ENCODE measurements at places on chromosomes 1 and 21.

- DNase-seq: no peak
Observed at GRCh38 chr1:199151634-199152425, 513.0 kb downstream of the PTPRC start.

DNA sequence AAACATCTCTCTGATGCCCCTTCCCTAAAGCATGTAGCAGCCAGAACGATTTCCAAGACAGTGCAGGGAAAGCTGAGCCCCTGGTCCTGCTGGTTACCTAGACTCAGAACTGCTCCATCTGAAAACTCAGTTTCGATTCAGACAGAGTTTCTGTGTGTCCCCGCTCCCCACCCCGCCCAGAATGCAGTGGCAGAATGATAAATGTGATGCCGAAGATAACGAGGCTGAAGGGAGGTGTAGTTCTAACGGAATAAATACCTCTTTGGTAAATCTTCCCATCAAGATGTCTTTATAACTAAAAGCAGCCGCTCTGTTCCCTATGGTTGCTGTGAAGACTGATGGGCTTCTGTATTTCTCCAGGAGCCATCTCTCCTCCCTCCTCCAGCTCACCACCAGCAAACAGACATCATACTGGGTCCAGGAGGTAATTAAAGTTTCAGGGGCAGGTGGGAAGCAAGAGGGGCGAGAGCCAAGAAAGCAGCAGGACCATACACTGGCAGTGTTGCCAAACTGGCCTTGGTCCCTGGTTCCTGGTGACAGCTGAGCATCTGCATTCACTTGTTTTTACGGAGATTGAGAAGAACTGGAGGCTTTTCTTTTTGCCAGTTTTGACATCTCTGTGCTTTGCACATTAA lies 76.9 kb downstream of the DDX20 start:
- DNase-seq: no peak

GRCh38 chr1:119275145-119276134 lies 93.1 kb upstream of the HAO2 start:
- DNase-seq: peak; percentile 13

DNA sequence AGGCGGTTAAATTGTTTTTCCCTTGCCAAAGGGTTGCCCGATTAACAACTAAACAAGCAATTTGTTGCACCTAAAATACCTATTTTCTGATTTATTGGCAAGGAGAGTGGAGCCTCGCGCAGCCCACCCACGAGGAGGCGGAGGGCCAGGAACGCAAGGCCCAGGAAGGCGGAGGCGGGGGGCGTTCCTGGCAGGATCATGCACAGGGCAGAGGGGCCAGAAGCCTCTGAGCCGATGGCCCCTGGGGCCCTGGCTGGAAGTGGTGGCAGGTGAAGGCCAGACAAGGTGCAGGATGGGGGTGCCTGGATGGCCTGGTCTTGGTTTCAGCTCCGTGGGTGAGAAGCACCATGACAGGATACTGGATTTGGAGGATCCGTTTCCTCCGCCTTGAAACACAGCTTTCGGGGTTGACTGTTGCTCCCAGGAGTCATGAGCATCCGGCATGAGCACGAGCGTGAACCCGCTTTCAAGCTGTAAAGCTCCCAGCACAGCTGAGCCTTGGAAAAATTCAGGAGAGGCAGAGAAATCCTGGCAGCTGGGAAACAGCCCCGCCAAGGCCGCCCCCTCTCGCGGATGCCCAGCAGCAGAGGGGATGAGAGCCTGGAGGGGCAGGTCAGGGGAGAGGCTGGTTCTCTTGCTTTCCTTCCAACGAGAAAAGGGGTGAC lies 35.0 kb downstream of the AJAP1 start:
- DNase-seq: no peak

DNA sequence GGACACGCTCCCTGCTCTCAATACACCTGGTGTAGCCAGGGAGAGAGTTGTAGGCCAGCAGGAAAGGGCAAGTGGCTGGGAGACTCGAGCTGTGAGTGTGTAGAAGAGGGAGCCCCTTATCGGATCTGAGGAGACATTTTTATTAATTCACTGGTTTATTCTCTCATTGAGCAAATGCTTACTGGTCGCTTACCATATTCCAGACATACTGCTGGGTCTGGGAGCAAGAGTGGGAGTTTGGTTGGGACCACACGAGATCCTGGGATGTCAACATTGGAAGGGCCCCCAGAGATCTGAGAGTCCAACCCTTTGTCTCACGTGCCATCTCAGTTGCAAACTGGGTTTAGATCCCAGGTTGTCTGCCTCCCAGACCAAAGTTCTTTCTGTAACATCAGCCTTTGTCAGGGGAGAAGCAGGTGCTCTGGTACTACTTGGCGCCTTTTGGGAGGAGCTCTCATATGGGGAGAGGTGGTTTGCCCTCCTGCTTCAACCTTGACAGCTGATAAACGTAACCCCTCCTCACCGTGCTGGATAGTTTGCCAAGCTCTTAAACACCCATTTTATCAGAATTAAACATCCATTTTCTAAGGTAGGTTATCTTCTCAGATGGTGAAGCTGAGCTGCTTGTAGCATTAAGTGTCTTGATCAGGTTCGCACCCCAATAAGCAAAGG lies 742 bp downstream of the TMEM222 start:
- no peak for DNase-seq

DNA sequence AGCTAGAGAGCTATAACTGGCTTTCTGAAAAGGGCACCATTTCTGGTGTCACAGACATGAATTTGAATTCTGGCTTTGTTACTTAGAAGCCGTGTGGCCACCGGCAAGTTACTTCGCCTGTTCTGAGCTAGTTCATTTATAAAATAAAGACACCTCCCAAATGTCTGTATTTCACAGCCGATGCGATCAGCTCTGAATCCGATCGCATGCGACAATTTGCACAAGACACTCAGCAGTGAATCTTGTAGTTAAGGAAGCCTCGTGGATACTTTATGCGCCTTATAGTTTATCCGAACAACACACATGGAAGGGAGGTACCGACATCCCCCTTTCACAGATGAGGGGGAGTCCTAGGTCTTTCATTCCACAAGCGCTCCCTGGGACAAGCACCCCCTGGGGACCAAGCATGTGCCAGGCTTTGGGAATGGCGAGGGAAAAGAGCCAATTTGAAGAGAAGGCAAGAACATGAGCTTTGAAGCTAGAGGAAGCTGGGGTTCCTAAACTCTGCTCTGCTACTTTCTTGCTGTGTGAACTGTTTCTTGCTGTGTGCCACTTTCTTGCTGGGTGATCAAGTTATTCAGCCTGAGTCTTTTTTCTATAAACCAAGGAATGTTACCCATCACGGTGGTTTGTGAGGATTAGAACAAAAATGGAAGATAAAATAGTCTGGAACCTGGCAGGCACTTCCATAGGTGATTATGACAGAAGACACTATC lies 3.9 kb downstream of the ID3 start:
- DNase-seq: no peak

DNA sequence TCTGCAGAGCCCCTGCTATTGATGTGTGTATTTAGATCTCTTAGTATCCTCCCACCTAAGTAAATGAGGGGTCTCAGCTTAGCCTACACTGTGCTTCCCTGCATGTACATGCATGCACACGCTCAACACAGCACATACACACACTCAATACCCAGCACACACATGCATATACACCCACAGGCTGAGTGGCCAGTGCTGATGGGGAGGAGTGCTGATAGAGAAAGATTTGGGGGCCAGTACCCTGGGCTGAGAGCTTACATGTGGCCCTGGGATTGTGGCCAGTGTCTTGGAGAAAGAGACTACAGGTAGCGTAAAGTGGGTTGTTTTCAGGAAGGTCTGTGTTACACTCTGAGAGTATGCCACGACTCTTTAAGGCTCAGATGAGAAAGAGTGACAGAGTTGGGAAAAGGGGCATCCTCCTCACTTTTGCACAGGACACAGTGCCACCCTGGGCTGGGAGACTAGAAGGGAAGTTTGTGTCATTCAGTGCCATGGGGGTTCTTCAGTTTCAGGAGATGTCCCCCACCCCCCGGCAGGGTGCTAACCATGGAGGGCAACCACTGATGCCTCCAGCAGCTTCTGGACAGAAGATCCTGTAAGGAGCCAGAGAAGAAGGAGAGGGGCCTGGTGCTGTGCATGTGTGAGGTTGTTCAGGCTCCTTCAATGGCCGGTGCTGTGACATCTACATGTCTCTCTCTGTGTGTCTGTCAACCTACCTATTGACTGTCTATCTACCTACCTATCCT lies 166.8 kb downstream of the RHOU start:
- no peak for DNase-seq

DNA sequence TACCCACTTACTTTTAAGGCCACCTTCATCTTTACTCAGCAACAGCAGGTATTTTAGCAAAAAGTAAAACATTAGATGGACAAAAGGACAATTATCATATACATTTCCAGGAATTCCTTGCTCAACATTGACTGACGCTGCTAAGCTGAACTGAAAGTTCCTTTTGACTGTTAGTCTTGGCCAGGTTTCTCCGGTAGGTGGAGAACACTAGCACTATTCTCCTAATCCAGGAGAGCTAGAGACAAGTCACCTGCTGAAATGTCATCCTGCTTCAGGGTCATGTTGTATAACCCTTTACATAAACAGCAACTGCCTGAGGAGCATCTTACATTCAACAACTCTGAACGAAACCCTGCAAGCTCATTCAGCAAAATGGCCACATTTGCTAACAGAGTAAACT lies 109.0 kb upstream of the ESRRG start:
- no peak for DNase-seq

DNA sequence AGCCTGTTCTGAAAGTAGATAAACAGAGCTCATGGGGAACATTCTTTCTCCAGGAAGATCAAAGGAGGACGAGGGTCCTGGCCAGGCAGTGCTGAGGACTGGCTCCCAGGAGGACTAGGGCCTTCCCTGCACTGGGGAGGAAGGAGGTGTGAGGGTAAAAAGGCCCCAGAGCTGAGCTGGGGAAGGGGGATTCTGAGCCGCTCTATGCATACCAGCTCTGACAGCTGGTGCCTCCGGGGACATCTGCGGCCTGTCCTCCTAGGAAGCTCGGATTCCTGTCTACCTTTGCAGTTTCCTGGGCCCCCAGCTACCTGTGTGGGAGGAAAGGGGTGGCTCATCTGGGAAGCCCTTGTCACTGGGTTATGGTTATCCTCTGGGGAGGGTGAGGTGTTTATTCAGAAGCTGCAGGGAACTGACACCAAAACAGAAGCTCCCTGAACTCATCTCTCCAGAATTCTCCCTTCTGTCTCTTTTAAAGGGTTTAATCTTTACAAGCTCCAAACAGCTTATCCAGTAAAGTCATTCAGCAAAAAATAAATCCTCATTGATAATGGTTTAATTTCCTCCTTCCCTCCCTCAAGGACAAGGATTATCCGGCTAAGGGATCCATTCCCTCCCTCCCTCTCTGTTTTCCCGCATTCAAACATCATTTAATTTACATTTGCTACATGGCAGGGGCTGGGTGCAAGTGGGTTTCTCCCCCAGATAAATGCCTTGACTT lies 31.0 kb downstream of the NENF start:
- DNase-seq: no peak

- DNase-seq: no peak
Observed at GRCh38 chr1:27994060-27994459, 34.3 kb downstream of the XKR8 start.

DNA sequence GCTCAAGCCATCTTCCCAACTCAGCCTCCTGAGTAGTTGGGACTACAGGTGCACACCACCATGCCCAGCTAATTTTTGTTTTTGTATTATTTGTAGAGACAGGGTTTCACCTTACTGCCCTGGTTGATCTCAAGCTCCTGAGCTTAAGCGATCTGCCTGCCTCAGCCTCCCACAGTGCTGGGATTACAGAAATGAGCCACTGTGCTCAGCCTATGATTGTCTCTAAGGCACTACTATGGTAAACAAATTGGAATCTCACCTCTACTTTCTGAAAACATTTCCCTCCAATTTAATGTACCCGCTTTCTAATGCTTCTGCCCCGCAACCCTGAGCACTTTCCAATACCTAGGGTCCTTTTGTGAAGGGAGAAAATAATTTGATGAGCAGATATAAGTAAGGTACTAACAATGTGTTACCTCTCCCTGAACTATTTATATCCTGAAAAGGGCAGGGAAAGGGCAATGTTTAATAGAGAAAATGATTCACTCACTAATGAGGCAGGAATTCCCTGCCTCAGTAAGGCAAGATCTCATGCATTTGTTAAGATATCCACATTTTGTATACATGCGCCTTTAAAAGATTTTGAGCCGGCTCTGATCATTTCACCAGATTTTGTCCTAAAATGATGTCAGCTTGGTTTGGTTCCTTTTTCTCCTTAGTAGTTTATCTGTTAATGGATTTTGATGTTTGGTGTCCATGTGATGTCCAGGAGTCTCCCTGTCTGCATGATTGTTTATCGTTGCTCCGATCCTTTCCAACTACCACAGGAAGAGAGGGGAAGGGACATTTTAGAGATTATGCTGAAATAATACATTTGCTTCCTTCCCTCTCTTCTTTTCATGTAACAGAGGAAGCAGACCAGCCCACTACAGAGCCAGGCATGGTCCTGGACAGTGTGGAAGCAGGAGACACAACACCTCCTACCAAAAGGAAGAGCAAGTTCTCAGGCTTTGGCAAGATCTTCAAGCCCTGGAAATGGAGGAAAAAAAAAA lies 47.3 kb upstream of the RCC1 start:
- no peak for DNase-seq

- DNase-seq: no peak
Observed at GRCh38 chr1:45478121-45478814, 12.7 kb downstream of the TESK2 start.

DNA sequence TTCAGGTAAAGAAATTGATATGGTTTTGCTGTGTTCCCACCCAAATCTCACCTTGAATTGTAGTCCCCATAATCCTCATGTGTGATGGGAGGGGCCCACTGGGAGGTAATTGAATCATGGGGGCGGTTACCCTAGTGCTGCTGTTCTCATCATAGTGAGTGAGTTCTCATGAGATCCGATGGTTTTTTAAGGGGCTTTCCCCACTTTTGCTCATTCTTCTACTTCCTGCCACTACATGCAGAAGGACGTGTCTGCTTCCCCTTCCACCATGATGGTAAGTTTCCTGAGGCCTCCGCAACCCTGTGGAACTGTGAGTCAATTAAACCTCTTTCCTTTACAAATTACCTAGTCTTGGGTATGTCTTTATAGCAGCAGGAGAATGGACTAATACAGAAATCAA lies 69.3 kb downstream of the MIS18A start:
- no peak for DNase-seq

- peak; percentile 13 for DNase-seq
Observed at GRCh38 chr1:154716614-154717527, 108.9 kb upstream of the ADAR start.

- no peak for DNase-seq
Observed at GRCh38 chr1:175128523-175128922, 60.9 kb downstream of the TNN start.

DNA sequence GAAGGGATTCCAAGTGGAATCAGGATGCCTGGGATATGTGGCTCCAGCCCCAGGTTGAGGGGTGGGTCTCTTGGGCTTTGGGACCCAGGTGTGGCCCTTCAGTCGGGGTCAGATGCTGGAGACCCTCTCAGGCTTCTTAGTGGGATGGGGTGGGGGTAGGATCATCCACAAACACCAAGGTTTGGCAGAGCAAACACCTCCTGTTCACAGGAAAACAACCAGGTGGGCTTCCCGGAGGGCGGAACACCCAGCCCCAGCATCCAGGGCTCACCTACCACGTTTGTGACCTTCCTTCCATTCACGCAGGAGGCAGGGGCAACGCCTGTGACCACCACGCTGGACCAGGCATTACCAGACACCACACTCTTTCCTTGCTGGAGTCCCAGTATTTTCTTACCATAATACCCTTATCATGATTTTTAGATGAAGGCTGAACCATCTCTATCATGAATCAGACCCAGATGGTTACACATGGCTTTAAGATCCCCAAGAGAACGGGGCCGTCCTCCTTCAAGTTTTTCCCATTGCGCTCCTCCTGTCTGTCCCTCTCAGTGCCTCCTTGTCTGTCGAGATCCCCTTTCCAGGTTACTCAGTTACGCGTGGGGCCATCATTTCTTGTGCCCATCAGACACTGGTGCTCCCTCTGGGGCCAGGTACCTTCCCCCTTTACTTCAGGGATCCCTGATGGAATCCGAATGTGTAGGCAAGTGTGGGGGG lies 428.2 kb downstream of the NPHP4 start:
- DNase-seq: no peak
